Activated CD8-positive, alpha-beta memory T cell treated with anti-CD3 and anti-CD28 coated beads, Interleukin-2, amount 10 ng/mL, durations not matched to agents 7 days and 5 days (primary cell): ENCODE measurements at places on chromosomes 1 and 21.

DNA sequence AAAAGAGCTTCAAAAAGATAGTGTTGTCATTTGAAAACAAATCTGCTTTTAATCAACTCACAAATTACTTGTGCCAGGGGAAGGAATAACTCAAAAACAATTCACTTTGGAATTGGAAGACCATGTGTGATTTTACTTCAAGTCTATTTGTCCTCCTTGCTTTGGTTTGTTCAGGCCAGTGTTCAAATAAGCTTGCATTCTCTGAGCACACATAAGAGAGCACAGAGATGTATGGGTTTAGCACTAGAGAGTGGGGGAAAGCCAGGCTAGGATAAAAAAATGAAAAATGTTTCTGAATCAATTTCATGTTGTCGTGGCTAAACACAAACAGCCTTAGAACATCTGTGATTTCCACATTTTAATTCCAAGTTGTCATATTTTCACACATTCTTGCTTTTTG lies 325.7 kb upstream of the LYPLAL1 start:
- no peak overlapping the region for H3K27ac ChIP-seq
- H3K4me1 ChIP-seq = no peaks in the 10 kb centered on the region
- H3K36me3 ChIP-seq = no peaks in the 10 kb centered on the region
- no peak overlapping the region for H3K4me3 ChIP-seq

DNA sequence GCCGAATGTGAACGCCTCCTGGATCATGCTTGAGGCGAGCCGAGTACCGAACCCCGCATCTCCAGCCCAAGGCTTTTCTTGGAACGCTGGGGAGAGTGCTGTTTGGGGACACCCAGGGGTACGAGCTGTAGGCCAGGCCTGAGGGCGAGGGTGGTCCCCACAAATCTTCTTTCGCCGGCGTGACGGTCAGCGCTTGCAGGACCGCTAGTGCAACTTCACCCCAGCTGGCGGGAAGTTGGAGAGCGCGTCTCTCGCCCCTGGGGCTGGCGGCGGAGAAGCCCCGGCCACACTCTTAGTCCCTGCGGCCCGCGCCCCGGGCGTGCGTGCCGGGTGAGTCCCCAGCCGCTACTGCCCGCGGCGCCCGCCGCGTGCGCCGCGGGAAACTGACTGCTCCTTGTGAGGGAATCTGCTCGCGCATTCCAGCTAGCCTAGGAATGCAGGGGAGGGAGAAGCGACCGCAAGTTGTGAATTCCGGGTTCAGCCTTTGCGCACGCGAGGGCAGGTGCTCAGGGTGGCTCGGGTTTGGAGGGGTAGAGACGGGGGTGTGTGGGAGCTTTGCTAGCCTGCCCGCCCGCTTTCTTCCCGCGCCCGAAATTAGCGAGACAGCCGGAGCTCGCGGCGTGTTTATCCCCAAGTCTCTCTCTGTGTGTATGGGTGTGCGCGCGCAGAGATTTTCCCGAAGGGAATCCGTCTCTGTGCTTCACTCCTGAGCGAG lies 884 bp downstream of the LHX4 start:
- H3K27ac ChIP-seq = no peak overlapping the region
- H3K4me3 ChIP-seq = peak overlapping the region; percentile 63
- H3K36me3 ChIP-seq = no peaks in the 10 kb centered on the region
- H3K4me1 ChIP-seq = peaks cover 34% of the 10 kb centered on the region
- DNase-seq = no peak

- H3K4me1 ChIP-seq = peaks cover 3% of the 10 kb centered on the region
- DNase-seq = no peak
- no peaks in the 10 kb centered on the region for H3K36me3 ChIP-seq
- H3K27me3 ChIP-seq = no peaks in the 10 kb centered on the region
Measured at GRCh38 chr1:87117761-87118368, 203.4 kb downstream of the HS2ST1 start.

DNA sequence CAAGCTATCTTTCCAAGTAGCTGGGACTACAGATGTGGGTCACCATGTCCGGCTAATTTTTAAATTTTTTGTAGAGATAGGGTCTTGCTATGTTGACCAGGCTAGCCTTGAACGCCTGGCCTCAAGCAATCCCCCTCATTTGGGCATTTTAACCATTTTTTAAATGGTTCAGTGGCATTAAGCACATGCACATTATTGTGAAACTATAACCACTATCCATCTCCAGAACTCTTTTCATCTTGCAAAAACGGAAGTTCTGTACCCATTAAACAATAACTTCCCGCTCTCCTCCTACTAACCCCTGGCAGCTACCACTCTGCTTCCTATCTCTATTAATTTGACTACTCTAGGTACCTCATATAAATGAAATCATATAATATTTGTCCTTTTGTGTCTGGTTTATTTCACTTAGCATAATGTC lies 4.8 kb upstream of the IL6R start:
- H3K4me3 ChIP-seq = no peak overlapping the region
- H3K36me3 ChIP-seq = no peaks in the 10 kb centered on the region
- H3K27me3 ChIP-seq = peaks cover 22% of the 10 kb centered on the region

DNA sequence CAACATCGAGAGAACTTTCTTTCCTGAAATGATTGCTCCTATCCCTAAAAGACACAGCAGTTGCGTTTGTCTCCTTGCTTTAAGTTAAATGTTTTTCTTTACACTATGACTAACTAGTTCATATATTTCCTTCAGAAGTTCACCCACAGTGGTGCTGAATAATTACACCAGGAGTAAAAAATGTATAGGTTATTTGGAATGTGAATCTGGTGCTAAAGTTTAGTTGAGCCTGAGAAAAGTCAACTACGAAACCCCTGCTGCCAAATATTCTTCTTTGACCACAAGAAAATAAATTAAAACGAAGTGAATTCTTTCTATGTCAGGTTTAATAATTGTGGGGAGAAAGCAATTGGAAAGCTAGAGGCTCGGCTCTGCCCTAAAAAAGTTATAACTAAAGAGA lies 52.8 kb downstream of the C4BPA start:
- peaks cover 8% of the 10 kb centered on the region for H3K27me3 ChIP-seq
- no peak for DNase-seq
- H3K4me3 ChIP-seq = no peak overlapping the region
- peaks cover 2% of the 10 kb centered on the region for H3K36me3 ChIP-seq
- no peak overlapping the region for H3K27ac ChIP-seq

- no peaks in the 10 kb centered on the region for H3K27me3 ChIP-seq
- peak overlapping the region; percentile 84 for H3K4me3 ChIP-seq
- H3K36me3 ChIP-seq = peaks cover 7% of the 10 kb centered on the region
- peak overlapping the region; percentile 73 for H3K27ac ChIP-seq
- H3K4me1 ChIP-seq = peaks cover 15% of the 10 kb centered on the region
Measured at GRCh38 chr21:31730712-31731055, 1.2 kb downstream of the SCAF4 start.

DNA sequence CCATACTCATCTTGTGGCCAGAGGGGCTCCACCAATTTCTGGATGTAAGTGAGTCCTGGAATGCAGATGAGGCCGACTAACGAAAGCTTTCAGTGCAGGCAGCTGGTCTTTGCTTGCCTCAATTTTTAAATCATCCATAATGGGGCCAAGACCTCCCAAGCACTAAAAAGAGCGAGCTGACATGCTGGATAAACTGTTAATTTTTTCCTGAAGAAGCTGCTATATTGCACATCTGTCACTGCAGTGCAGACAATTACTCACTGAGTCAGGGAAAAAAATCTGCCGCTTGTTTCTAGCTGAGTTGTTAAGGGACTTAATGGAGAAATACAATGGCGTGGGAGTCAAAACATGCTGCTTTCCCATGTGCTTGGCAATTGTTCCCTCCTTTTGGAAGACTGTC lies 205.5 kb downstream of the GPATCH2 start:
- peaks cover 5% of the 10 kb centered on the region for H3K27me3 ChIP-seq
- H3K27ac ChIP-seq = no peak overlapping the region
- H3K4me1 ChIP-seq = no peaks in the 10 kb centered on the region
- no peak overlapping the region for H3K4me3 ChIP-seq
- DNase-seq = no peak

- H3K4me1 ChIP-seq = peaks cover 36% of the 10 kb centered on the region
- peaks cover 16% of the 10 kb centered on the region for H3K36me3 ChIP-seq
- H3K27ac ChIP-seq = no peak overlapping the region
- H3K27me3 ChIP-seq = no peaks in the 10 kb centered on the region
Measured at GRCh38 chr1:90919900-90920299, 101.9 kb downstream of the ZNF644 start.

GRCh38 chr1:54547601-54548388 lies at the start of gene ACOT11:
Gene ACOT11, plus strand, starts transcription at chr1:54548228. Its CDS starts 82 bp downstream, at chr1:54548310.
- no peak for DNase-seq
- H3K27ac ChIP-seq = no peak within 1 kb of the TSS
- H3K36me3 ChIP-seq = no peaks in the 10 kb centered on the region

DNA sequence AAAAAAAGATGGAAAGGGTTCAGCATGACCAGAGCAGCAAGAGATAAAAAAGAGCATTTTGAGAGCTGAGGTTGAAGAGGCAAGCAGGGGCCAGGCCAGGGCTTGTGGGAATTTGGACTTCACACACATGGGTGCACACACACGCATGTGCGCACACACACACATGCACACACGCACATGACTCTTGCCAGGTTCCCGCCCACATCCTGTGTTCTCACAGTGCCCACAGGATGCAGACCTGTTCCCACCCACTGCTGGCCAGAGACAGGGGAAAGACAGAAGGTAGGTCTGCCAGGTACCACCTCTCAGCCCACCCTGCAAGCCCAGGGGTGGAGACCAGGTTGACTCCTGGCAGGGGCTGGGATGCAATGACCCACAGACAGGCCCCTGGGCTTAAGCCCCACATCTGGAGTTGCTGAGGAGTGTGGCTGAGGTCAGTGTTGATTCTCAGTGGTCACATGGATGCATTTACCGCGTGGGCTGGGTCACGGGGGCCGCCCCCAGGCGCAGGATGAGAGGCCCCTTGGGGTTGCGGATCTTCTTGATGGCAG lies 4.4 kb downstream of the COL16A1 start:
- peak overlapping the region; percentile 9 for H3K27ac ChIP-seq
- no peaks in the 10 kb centered on the region for H3K36me3 ChIP-seq
- peaks cover 10% of the 10 kb centered on the region for H3K27me3 ChIP-seq
- peak; percentile 80 for DNase-seq
- no peak overlapping the region for H3K4me3 ChIP-seq

DNA sequence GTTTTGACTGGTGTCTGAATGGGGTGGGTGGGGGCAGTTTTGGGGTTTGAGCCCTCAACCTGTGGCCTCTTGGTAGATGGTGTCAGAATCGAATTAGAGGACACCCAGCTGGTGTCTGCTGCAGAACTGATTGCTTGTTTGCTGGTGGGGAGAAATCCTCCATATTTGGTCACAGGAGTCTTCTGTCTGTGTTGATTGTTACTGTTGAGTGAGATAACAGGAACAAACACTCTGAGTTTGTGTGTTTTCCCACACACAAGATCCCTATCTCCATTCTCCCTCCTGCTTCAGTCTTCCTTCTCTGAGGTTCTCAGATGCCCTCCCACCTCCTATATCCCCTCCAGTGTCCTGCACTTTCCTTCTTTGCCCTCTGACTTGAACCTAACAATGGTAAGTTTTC lies 19.1 kb upstream of the CGN start:
- peaks cover 5% of the 10 kb centered on the region for H3K4me1 ChIP-seq
- no peak for DNase-seq
- H3K36me3 ChIP-seq = no peaks in the 10 kb centered on the region
- no peak overlapping the region for H3K4me3 ChIP-seq
- no peaks in the 10 kb centered on the region for H3K27me3 ChIP-seq

- no peaks in the 10 kb centered on the region for H3K4me1 ChIP-seq
- no peaks in the 10 kb centered on the region for H3K36me3 ChIP-seq
- no peak overlapping the region for H3K27ac ChIP-seq
- no peak for DNase-seq
- no peak overlapping the region for H3K4me3 ChIP-seq
Measured at GRCh38 chr1:29282135-29282923, 46.0 kb downstream of the PTPRU start.

GRCh38 chr1:203702130-203702577 lies 62.8 kb upstream of the LAX1 start:
- DNase-seq = peak; percentile 70
- peaks cover 61% of the 10 kb centered on the region for H3K36me3 ChIP-seq
- H3K27ac ChIP-seq = peak overlapping the region; percentile 48
- no peaks in the 10 kb centered on the region for H3K27me3 ChIP-seq
- peaks cover 26% of the 10 kb centered on the region for H3K4me1 ChIP-seq

GRCh38 chr1:27885621-27886352 lies 13.4 kb downstream of the THEMIS2 start:
- H3K4me3 ChIP-seq = no peak overlapping the region
- H3K27ac ChIP-seq = peak overlapping the region; percentile 89
- H3K36me3 ChIP-seq = peaks cover 48% of the 10 kb centered on the region
- H3K27me3 ChIP-seq = no peaks in the 10 kb centered on the region
- DNase-seq = no peak

- H3K4me1 ChIP-seq = no peaks in the 10 kb centered on the region
- H3K27me3 ChIP-seq = no peaks in the 10 kb centered on the region
- DNase-seq = no peak
- no peaks in the 10 kb centered on the region for H3K36me3 ChIP-seq
- no peak overlapping the region for H3K27ac ChIP-seq
Measured at GRCh38 chr1:162732566-162733335, 57.8 kb upstream of the HSD17B7 start.

DNA sequence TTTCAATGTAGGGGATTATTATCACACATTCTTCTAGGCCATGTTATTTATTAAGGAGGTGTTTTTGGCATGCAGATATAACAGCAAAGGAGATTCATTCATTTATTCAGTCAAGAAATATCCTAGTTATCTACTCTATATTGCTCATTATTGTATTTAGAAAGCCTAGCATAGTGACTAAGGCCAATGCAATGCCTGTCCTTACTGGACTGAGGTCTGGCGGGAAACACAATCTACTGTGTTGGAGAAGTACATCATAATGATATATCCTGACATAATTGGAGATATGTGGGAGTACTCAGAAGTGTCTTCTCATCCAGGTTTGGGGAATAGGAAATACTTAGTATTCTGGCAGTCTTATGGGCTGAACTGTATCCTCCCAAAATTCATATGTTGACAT lies 421.5 kb upstream of the USP24 start:
- H3K4me1 ChIP-seq = no peaks in the 10 kb centered on the region
- no peak overlapping the region for H3K27ac ChIP-seq
- no peak overlapping the region for H3K4me3 ChIP-seq

GRCh38 chr1:18009055-18009454 lies 98.5 kb upstream of the IGSF21 start:
- no peak for DNase-seq
- H3K27me3 ChIP-seq = peaks cover 4% of the 10 kb centered on the region
- H3K4me3 ChIP-seq = no peak overlapping the region
- no peak overlapping the region for H3K27ac ChIP-seq
- no peaks in the 10 kb centered on the region for H3K36me3 ChIP-seq

DNA sequence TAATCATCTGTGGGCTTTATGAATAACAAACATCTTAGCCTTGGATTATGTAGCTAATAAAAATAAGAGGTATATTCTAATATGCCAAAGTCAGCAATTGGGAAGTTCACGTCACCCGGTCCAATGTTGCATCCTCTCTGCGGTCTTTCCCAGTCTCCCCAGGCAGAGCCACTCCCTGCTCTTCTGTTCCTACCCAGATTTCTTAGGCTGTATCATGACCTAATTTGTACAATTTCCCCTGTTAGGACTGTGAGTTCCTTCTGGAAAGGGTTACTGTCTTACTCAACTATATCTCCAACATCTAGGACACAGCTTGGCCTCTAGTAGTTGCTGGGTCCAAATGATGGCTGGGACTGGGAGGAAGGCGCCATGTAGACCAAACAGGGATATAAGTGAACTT lies 29.8 kb upstream of the C1orf198 start:
- H3K4me3 ChIP-seq = no peak overlapping the region
- H3K4me1 ChIP-seq = no peaks in the 10 kb centered on the region
- H3K27ac ChIP-seq = no peak overlapping the region
- DNase-seq = no peak
- peaks cover 7% of the 10 kb centered on the region for H3K27me3 ChIP-seq
- peaks cover 2% of the 10 kb centered on the region for H3K36me3 ChIP-seq

GRCh38 chr1:93420400-93420799 lies 27.5 kb upstream of the FNBP1L start:
- H3K27me3 ChIP-seq = peaks cover 13% of the 10 kb centered on the region
- H3K4me3 ChIP-seq = no peak overlapping the region
- H3K36me3 ChIP-seq = no peaks in the 10 kb centered on the region
